SHP77 (cell line): ENCODE measurements at places on chromosomes 7 and 10.

GRCh38 chr10:14063531-14064285 is 267.0 kb downstream of the FRMD4A start:
- no peak for DNase-seq

DNA sequence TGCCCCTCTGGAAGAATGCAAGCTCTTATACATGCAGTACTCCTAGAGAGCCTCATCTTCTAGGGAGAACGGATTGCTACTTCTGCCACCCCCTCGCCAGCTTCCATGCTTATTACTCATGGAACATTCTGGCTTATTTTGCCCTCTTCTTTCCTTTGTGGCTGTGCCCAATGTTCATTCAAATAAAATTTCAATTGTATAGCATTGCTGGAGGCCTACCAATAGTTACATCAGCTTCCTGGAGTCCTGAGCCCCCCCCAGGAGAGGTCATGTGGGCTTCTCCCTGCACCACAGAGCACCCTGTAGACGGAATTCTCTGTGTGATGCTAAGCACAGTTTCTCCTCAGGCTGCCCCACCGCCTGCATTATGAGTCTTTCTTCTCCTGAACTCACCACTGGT is 1094.0 kb downstream of the KCNMA1 start:
- DNase-seq, result no peak

DNA sequence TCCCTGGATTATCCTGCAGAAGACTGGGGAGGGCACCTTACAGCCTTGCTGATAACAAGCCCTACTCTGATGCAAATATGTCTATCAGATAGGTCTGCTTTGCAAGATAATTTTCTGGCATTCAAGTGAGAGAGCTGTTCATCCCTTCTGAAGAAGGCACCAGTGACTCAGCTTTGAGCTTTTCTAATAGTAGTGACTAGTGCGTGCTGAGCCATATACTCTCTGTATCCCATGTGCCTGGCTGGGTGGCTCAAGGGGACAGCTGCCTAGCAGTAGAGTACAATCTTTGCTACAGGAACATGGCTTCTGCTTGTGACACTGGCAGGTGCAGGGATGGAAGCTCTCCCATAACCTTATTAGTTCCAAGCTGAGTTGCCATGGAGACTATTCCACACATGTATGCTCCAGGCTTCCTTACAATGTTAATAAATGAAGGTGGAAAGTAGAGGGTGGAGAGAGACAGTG is 35.0 kb upstream of the ABCB4 start:
- no peak for DNase-seq

- no peak for DNase-seq
These were observed 55.1 kb downstream of the FAM53B start for GRCh38 chr10:124688889-124689670.

DNA sequence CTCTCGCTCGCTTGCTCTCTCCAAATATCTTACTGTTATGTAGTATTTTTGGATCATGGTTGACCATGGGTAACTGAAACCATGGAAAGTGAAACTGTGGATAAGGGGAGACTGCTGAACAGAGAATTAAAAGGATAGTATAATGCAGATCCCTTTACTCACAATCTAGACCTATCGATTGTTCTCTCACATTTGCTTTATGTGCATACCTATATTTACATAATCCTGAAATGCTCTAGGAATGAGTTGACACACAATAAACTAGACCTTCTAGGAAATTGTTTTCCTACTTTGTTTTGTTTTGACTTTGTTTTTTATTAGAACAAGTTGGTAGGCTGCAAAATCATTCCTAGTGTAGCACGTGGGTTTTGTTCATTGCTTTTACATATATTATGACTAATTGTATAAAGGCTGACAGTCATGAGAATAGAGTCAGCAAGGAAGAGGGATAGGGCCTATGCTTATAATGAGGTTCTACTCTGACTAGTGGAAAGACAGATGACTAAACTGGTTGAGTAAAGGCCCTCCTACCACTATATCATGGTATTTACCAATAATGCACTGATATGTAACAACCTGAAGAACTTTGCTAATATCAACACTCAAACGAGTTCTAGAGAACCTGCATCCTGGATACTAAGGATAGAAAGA is 175.3 kb upstream of the TARP start:
- DNase-seq, result no peak

DNA sequence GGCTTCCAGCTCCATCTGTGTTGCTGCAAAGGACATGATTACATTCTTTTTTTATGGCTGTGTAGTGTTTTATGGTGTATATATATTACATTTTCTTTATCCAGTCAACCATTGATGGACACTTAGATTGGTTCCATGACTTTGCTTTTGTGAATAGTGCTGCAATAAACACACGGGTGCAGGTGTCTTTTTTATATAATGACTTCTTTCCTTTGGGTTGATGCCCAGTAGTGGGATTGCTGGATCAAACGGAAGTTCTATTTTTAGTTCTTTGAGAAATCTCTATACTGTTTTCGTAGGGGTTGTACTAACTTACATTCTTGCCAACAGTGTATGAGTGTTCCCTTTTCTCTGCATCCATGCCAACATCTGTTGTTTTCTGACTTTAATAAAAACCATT is 189.7 kb downstream of the ACTR3B start:
- DNase-seq, result no peak

DNA sequence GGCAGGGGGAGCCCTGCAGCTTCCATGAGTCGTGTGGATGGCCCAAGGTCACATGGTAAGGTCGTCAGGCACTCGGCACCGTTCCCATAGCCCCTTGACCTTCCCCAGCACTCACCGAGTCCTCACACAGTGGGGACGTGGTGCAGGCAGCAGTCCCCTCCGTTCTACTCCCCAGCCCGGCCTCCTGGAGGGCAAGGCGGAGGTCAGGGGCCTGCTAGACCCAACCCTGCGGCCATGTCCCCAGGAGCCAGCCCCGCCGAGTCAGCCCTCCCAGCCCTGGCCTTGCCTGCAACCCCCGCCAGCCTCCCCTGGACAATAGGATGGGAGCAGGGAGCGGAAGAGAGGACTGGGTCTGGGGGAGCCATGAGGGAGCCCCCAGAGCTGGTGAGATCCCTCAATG is 65.2 kb downstream of the ELFN1 start:
- DNase-seq, result no peak

DNA sequence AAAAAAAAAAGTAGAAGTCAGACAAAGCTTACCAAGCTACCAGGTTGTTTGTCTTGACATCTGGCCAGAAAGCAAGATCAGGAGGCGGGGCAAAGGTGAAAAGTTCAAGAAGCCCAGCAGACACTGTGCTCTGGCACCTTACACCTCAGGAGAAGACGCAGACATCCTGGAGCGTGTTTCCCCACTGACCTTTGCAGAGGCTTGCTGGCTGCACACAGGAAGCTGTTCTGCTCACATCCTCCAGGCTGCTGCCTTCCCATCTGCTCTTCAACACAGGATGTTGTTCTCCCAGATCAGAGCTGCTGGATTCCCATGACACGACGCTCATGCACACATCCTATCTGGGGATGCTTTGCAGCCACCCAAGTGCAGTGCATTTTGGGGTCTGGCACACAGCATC is 174.4 kb upstream of the KIAA1217 start:
- peak; percentile 3 for DNase-seq

- no peak for DNase-seq
These were observed 470.0 kb downstream of the SUGCT start for GRCh38 chr7:40604601-40605438.

DNA sequence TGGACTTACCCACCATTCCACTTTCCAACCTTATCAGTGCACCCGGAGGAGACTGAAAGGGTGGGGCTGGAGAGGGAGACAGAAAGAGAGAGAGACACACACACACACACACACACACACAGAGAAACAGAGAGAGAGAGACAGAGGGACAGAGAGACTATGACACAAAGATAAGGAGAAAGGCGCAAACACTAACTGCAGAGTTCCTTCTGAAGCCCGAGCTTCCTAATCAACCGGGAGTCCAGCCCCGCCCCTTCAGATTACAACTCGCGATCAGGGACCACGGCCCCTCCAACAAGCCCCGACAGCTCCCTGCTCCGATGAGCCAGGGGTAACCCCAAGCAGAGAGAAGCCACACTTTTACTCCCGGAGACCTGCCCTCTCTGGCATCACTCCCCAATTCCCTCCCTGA is 499 bp downstream of the GAL3ST4 start:
- no peak for DNase-seq

- DNase-seq, result no peak
These were observed 199.0 kb downstream of the HTR7 start for GRCh38 chr10:90658791-90659190.

- DNase-seq, result no peak
These were observed 480.1 kb downstream of the INHBA start for GRCh38 chr7:41222746-41223145.

- no peak for DNase-seq
These were observed 34.4 kb downstream of the CALD1 start for GRCh38 chr7:134813663-134814396.

- DNase-seq, result no peak
These were observed 57.9 kb downstream of the STK32C start for GRCh38 chr10:132249824-132250375.

- DNase-seq, result no peak
These were observed 41.4 kb downstream of the HTR7 start for GRCh38 chr10:90816466-90816865.

GRCh38 chr10:130497056-130498010 is 361.1 kb downstream of the GLRX3 start:
- DNase-seq, result no peak

GRCh38 chr7:149385195-149385950 is 75.5 kb downstream of the ZNF777 start:
- DNase-seq, result no peak

DNA sequence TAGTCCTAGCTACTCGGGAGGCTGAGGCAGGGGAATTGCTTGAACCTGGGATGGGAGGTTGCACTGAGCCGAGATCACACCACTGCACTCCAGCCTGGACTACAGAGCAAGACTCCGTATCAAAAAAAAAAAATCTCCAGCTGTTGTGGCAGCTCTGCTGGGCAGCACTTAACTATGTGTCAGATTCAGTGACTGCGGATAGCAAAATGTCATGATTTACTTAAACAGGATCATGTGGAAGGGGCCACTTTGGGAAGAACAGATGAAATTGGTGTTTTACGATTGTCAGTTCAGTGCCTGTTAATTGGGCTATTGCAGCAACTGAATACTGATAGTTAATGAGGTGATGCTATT is 15.3 kb downstream of the OGDH start:
- no peak for DNase-seq

DNA sequence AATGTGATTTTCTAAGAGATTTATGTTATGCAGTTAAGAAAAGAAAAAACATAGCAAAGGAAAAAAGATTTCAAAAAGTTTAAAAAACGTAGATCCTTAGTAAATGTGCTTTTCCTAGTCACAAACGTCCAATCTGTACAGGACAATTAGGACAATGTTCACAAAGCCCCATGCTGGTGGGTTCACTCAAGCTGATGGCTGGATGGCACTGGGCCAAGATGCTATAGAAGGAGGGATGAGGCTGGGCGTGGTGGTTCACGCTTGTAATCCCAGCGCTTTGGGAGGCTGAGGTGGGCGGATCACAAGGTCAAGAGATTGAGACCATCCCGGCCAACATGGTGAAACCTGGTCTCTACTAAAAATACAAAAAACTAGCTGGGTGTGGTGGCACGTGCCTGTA is 22.1 kb downstream of the SVIL start:
- DNase-seq, result no peak

DNA sequence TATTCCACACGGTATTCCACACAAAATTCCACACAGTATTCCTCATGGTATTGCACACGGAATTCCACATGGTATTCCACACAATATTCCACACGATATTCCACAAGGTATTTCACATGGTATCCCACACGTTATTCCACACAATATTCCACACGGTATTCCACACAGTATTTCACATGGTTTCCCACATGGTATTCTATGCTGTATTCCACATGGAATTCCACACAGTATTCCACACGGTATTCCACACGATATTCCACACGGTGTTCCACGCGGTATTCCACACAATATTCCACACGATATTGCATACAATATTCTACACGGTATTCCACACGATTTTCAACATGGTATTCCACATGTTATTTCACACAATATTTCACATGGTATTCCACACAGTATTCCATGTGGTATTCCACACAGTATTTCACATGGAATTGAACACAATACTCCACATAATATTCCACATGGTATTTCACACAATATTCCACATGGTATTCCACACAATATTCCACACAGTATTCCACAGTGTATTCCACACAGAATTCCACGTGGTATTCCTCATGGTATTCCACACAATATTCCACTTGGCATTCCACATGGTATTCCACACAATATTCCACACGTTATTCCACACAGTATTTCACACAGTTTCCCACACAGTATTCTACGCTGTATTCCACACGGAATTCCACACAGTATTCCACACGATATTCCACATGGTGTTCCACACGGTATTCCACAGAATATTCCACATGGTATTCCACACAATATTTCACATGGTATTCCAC is 136.0 kb upstream of the CHST15 start:
- DNase-seq, result no peak

DNA sequence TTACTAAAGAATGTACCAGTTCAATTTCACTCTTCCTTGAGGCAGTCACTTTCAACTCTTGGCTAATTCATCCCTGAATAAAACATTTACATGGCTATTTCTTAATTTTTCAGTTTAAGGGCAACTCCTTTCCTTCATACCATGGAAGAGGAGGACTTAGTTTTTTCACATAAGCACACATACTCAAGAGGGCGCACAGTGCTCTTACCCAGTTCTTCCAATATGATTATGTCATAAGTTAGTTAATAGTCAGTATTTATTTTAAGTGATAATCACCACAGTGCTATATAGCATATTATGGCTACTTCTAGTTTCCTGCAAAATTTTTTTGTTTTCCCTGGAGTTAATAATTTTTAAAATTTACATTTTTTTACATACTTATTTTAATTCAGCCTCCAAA is 58.6 kb downstream of the SND1 start:
- DNase-seq, result no peak

- DNase-seq, result no peak
These were observed 87.8 kb downstream of the CHRM2 start for GRCh38 chr7:136956232-136956631.

GRCh38 chr7:157662981-157663716 is 326.3 kb downstream of the DNAJB6 start:
- DNase-seq, result no peak

DNA sequence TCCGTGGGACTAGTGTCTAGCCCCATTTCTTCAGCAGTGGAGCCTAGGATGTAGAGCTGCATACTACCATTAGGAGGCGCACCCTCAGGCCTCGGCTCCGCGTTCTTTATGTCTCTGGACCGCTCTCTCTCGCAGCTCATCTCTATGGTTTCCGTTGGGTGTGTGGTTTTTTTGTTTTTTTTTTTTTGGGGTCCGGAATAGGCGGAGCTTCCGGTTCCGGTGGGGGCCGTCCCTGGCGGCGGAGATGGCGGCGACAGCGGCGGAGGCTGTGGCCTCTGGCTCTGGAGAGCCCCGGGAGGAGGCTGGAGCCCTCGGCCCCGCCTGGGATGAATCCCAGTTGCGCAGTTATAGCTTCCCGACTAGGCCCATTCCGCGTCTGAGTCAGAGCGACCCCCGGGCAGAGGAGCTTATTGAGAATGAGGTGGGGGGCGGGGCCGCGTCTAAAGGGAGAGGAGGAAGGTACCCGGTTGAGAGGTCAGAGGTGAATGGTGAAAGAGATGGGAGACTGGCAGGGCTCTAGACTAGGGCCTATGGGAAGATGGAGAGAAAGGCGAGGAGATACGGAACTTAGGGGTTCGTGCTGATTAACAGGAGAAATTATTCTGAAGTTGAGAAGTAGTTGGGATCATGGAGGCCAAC is at the start of gene HIF1AN:
Gene HIF1AN (plus strand): TSS at position 229 of the 639 bp plus-strand sequence. CDS start 16 bp downstream, at position 245.
- peak; percentile 93 for DNase-seq

GRCh38 chr7:12423997-12424745 is 20.5 kb upstream of the VWDE start:
- no peak for DNase-seq
